ENCODE measurements at places on chromosomes 3 and 15.

GRCh38 chr15:77416954-77417353, 3.0 kb downstream of the PEAK1 start:
- DNase-seq: no peak

GRCh38 chr3:94070341-94070911, 7.6 kb downstream of the NSUN3 start:
- DNase-seq: no peak

DNA sequence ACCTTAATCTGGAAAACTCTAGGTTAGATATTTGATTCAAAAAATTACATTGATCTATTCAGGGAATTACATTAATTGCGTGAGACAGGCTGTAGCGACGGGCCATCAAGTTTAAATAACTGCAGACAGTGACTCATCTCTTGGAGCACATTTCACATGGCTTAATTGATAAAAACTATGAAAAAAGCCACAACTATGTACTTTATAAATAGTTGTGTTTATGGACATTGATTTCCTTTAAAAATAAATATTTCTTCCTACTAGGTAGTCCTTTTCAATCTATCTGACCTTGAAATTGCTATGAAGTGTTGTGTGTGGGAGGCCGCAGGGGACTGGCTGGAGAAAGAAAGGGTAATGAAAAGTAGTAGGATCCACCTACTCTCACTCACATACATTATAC, 157.8 kb downstream of the IL1RAP start:
- no peak for DNase-seq

DNA sequence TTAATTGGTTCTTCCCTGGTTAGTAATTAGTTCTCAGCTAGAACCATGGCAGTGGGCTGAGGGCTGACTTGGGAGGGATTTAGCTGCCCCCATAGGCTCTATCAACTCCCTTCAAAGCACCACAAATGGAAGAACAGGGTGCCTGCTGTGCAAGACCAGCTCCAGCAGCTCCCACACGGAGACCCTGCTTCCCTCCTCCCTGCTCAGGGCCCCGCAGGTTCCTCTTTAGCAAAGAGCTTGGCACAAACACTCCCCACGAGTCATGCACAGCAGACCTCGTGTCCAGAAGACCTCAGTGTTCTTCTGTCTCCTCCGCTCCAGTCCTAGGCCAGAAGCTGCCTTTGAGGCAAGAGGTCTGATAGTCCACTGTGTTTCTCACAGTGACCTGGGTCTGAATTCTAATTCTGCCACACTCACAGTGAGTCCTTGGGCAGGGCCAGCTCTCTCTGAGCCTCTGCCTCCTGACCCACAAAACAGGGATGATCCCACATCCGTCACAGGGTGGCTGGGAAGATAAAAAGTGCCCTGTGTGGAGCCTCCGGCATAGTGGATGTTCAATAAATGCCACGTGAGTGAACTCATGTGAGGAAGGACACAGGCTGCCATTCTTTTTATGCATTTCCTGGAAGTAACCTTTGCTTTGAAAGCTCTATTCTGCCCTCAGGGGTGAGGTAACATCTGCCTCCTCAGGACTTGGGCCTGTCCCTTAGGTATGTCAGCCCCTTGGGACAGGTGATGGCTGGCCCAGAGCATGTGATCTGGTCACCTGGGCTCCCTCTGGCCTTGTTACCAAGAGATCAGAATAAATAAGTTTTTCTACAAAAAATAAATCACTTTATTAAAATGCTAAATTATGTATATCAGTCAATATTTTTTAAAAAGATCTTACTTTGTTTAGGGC, 7.6 kb downstream of the RAB6B start:
- DNase-seq: no peak

- no peak for DNase-seq
Observed at GRCh38 chr3:31251083-31251482, 281.6 kb upstream of the STT3B start.

DNA sequence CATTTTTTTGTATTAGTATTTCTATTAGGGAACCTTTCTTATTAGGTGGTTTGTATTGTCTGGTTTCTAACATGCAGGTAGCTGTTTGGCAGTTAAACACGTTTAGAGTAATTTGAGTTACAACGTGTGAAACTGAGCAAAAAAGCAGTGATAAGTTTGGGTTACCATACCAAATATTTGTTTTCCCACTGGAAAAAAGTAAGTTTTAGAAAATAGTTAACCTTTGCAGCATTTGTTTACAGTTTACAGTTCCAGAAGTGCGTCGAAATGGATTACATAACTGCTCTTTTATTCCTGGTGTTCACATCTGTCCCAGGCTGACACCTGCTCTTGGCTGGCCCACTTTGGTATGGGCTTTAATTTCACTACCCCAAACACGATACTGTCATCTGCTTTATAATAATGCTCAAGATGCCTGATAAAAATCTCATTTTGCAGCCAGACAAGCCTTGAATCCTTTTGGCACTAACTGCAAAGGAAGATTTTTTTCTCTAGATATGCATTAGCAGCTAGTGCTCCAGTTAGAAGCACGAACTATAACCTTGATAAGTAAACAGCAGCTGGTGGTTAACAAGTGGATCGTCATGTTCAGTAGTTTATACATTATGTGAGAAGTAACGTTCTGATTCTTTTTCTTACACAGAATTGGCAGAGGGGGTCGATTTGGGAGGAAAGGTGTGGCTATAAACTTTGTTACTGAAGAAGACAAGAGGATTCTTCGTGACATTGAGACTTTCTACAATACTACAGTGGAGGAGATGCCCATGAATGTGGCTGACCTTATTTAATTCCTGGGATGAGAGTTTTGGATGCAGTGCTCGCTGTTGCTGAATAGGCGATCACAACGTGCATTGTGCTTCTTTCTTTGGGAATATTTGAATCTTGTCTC, 5.3 kb downstream of the EIF4A2 start:
- DNase-seq: no peak

- no peak for DNase-seq
Observed at GRCh38 chr15:100570735-100571313, 31.2 kb downstream of the LINS1 start.

DNA sequence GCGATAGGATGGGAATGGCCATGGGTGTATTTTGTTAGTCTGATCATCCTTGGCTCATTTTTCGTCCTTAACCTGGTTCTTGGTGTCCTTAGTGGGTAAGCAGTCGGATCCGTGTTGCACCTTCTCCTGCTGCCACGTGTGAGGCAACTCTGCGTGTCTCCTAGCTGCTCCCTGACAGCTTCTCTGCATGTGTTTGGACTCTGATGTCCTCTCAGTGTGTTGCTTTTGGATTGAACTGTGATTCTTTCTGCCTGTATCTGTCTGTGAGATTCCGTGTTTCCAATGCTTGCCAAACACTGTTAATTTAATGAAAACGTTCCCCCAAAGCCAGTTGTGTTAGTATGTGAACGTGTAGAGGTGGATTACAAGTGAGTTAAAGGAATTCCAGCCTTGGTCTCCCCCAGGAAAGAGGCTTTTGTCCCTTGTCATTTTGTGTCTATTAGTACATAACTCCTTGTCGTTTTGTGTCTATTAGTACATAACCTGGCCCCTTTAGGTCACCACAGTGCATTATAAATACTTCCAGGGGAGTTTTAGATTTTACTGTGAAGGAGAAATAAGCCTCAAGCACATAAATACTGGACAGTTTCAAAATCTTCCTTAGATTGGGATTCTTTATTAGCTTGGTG, 172.4 kb downstream of the CHDH start:
- no peak for DNase-seq
